Stimulated activated CD4-positive, alpha-beta T cell treated with anti-CD3 and anti-CD28 coated beads, Interleukin-1b, Interleukin-23, amount 100 ng/mL, for 1 hour (primary cell): ENCODE measurements at places on chromosomes 7 and 10.

- DNase-seq: no peak
Observed at GRCh38 chr10:128369101-128369650, 243.0 kb upstream of the MKI67 start.

- no peak for DNase-seq
Observed at GRCh38 chr10:2882628-2883027, 184.7 kb upstream of the PFKP start.

DNA sequence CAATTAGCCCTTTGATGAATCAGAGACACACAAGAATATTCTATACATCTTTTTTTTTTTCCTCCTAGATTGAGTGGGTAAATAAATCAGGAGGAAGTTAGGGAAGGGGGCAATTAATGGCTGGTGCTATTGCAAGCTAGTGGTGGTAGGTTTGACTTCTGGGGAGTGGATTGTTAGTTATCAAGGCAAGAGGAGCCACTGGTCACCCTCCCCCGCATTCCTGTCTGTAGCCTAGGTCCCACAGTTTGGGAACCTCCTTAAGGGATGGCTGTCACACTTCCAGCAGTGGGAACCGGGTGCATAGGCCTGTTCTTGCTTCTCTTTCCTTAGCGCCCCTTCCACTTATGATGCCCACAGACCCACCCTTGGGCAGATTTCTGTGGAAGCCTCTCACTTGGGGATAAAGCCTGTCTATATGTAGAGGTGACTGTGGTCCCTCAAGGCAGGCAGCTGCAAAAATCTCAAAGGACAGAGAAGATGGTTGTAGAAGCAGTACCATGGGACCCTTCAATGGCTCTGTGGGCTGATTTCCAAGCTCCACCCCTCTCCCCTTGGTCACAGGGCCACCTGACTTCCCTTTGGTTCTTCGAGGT lies 2.3 kb upstream of the ADCK2 start:
- no peak for DNase-seq

DNA sequence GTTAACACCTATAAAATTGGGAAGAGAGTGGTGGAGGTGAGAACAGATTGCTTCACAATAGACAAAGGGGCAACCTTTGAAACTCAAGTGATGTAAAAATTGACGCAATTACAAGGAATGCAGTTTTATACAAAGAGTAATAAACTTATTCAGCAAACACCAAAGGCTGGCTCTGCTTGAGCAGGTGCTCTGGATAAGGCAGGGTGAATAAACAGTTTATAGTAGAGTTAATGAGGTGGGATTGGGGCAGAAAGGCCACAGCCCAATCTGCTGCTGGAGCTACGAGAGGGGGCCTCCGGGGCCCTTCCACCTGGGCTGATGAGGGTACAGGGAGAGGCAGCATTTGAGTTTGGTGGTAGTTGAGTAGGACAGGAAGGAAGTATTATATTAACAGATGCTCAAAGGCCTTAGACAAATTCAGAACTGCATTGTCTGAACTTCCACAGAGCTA lies 6.0 kb downstream of the MUC12 start:
- no peak for DNase-seq

- DNase-seq: no peak
Observed at GRCh38 chr10:65894379-65894778, 1031.5 kb upstream of the LRRTM3 start.

GRCh38 chr7:100099452-100099851 lies 1.7 kb downstream of the MCM7 start:
- DNase-seq: no peak

GRCh38 chr10:75654171-75654771 lies 222.8 kb downstream of the LRMDA start:
- DNase-seq: no peak

GRCh38 chr7:41280491-41280890 lies 422.4 kb downstream of the INHBA start:
- no peak for DNase-seq

DNA sequence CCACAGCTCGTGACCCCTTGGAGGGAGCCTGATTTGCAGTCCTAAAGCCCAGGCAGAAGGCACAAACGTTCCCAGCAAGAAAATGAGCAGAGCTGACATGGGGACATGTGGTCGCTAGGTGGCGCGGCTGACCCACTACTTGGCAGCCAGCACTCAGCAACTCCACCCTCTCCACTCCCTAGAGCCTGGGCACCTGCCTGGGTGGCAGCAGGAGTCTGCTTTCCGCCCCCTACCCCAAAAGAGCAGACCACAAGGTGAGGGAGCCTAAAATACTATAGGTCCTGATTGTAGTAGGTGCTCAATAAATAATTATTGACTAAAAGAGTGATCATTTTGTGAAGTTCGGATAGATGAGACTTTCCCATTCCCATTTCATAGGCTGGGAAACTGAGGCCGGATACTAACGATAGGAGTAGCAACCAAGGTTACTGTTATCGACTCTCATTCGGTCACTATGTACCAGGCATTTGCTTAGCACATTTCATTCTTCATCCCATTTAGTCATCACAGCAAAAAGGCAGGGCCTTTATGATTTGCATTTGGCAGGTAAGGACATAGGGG lies 57.4 kb downstream of the NEUROG3 start:
- peak; percentile 69 for DNase-seq

- no peak for DNase-seq
Observed at GRCh38 chr7:7816084-7816483, 97.7 kb upstream of the RPA3 start.

DNA sequence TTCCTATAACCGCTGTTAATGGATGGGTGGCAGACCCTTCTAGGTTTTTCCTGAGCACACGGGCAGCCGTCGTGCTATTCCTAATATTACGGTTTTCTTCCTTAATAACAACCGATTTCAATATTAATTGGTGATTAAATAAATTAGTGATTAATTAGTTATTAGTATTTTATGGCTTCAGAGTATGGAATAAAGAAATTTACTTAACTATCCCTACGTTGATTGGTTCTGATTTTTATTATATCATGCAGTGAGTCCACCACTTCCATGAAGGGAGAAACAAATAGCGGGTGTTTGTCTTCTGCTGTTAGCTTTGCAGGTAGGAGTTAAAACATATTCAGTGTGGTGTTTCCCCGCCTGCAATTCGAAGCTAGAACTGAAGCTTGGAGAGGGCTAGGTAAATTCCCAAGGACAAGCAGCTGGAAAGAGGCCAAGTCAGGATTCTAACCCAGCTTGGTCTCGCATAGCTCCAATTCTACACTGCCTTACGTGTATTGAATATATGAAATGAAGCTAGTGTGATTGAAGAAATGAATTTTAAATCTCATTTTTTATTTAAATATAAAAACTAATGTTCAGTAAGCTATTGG lies 928 bp upstream of the CSTF2T start:
- DNase-seq: no peak

GRCh38 chr7:39838326-39838725 lies 111.7 kb upstream of the CDK13 start:
- DNase-seq: no peak

DNA sequence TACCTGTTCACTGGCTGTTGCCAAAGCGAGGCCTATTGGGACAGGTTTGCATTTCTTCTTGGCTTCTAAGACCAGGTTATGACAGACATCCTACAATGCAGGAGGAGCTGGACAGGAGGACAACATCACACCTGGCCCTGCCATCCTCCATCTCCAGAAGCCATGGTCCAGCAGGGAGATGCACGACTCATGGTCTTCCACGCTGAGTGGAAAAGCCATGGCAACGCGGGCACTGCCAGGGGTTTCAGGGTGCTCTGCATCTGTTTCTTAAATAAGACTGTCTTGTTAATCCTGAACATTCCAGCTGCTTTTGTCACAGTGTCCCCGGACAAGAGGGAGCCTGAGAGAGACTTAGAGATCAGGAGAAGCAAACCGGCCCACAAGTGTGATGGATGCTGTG lies 40.3 kb downstream of the CLRN3 start:
- DNase-seq: no peak

- no peak for DNase-seq
Observed at GRCh38 chr7:98170966-98171365, 40.3 kb upstream of the BHLHA15 start.

DNA sequence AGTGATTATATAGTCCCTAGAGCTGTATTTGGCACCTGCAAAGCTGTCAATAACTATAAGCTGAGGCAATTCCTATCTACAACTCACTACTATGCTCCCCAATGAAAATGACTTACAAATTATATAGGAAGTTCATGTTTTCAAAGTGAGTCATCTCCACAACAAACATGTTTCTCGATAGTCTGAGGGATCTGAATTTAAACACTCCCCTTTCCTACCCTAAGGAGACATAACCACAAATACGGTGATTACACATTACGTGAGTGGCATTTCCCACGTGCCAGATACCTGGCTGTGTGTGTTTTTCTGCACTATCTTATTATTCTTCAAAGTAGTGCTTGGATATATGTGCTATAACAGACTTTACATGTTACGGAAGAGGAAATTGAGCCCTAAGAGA lies 122.5 kb upstream of the C1QL3 start:
- DNase-seq: no peak

DNA sequence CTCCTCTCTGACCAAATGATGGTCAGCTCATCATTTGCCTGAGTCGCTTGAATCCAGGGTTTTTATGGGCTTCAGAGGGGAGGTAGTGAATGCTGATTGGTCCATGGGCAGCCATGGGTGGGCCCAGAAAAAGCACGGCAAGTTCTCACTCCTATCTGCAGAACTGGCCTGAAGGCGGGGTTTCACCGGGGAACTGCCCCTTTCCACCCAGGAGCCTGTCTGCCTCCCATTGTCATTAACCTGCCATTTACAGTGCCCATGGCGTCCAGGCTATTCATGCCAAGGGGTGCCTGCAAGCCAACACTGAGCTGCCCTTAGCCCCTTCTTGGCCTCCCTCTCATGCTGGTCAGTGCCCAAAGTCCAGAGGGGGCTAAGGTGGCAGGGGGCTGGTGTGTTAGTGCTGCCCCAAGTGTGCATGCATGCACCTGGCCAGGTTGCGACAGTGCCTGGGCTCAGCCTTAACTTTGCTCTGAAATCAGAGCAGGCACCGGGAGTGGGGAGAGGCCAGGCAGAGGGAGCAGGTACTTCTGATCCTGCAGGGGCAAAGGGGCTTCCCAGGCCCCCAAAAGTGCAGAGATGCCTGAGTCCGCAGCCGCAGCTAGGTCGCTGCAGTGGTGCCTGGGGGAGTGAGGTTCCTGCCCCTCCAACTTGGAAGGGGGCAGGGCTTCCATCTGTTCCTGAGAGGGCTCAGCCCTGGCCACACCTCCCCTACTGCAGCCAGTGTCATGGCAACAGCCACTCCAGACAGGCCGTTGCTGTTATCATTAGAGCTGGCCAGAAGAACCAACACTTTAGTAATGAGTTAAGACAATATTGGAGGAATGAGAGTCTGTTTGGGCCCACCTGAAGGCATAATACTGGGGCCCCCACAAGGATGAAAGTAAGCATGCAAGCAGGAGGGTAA lies 561.6 kb downstream of the GRM8 start:
- no peak for DNase-seq

- DNase-seq: no peak
Observed at GRCh38 chr10:44706745-44707144, 204.4 kb upstream of the TMEM72 start.

DNA sequence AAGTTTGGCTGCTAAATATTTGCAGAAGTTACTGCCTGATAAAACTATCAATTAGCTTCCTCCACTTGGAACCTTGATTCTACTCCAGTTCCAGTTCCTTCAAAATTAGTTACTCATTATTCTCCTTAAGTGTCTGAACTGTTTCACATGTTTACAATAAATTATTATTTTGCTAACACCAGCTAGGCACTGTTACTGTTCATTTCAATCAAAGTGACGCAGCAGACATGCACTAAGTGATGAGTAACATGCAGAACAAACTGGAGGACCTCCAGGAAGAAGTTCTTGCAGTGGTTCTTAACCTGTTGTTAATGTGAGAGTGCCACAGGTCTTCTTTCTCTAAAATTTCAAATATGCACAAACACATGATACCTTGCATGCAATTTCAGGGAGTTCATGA lies 491.8 kb upstream of the SEMA3A start:
- DNase-seq: no peak

GRCh38 chr7:107725138-107725740 lies 18.7 kb upstream of the CBLL1 start:
- DNase-seq: peak; percentile 10

DNA sequence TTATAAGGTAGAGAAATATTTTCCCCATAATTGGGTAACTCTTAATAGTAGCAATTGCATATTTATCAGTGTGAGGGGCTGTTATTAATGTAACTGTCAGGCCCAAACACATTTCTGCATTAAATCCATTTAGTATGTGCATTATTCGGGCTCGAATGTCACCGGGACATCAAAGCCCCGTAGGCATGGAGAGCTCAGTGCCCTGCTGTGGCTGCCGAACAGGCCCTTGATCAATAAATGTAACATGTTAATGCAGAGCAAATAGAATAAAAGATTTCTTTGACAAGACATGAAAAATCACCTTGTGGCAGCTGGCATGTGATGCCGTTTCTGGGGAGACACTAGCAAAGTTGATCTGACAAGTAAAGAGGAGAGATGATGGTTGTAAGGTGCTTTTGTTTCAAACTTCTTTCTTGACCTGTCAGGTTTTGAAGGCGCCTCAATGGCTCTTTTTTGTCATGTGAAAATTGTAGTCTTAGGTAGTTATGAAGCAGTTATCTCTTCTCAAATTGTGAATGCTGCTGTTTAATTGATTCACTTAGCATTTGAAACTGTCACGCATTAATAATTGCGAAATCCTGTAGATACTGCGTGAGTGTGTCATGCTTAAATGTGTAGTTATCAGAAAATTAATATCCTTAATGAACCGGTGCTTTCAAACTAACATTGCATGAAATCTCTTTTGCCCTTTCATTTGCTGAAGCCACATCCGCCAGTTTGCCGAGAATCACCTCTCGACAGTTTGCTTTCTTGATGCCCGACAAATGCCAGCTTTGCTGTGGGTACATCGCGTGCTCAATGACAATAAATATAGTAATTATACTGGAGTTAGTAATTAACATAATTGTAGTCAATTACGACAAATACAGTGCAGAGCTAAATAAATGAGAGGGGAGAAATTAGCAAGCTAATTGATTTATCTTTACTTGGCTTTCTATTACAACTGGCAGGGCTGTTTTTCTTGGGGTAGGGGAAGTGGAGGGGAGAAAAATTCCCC lies 19.5 kb downstream of the LRMDA start:
- no peak for DNase-seq

- DNase-seq: peak; percentile 37
Observed at GRCh38 chr10:96043033-96043892, at the start of gene CCNJ. CCNJ (plus strand) TSS chr10:96043583; CDS start chr10:96044394, 811 bp downstream.

- no peak for DNase-seq
Observed at GRCh38 chr7:100823140-100823525, 4.2 kb downstream of the EPHB4 start.

DNA sequence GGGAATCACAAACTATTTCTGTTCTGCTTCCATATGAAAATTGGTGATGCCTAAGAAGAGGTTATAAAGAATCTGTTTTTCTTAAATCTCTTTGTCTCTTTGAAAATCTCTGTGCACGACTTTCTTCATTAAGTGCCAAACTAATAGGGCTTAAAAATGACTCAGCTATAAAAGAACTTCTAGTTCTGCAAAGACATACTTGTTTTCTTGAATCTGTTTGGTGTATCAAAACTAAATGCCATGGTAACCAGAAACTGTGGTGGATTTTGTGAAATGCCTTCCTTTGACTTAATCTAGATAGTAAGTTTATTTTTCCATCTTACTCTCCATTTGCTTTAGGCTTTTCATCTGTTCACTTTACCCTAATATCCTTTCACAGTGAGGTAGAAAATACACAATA lies 417.8 kb downstream of the PARD3 start:
- no peak for DNase-seq
